ENCODE measurements at places on chromosomes 7 and 10. TPM values are rescaled to one million over a fixed set of nuclear protein-coding genes. Genes with fewer than 3 reads are reported as not detected.

CALHM2 gene
- 44.1 TPM for total RNA-seq

STARD3NL gene
- 44.5 TPM for total RNA-seq

HGF gene
- total RNA-seq = 0.63 TPM

DNA sequence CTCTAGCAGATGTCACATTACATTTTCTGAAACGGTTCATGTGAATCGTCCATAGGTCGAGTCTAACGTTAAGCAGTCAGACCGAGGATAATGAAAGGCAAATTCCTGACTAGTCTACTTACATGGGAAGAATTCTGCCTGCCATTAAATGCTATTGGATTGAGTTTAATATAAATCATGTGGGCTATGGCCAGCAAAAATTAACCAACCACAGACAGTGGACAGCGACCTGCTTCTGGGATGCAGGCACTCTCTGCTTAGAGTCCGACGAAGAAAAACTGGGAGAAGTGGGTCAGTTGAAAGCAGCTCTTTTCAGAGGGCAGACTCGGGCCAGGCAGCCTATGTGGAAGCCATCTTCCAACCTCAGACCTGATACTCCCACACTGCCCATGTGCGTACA lies 16.6 kb downstream of the PIP4K2A start:
- DNase-seq = no peak

DNA sequence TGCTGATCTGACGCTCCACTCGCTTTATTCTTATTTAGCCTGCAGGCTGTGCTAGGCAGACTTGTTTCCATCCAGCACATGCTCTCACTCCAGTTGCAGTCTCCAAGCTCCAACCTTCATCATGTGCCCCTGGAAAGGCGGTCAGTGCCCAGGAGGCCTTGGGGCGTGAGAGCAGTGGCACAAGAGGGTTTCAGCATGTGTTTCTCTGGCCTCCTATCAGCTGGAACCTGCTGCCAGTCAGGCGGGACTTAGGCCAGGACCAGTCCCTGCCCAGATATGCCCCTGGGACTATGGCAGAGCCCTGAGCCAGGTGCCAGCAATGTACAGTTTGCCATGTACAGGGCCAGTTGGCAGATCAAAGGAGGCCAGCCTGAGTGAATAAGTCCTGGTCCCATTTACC lies 330.2 kb upstream of the FZD1 start:
- no peak for DNase-seq
